ENCODE measurements at places on chromosomes 11 and 22.

DNA sequence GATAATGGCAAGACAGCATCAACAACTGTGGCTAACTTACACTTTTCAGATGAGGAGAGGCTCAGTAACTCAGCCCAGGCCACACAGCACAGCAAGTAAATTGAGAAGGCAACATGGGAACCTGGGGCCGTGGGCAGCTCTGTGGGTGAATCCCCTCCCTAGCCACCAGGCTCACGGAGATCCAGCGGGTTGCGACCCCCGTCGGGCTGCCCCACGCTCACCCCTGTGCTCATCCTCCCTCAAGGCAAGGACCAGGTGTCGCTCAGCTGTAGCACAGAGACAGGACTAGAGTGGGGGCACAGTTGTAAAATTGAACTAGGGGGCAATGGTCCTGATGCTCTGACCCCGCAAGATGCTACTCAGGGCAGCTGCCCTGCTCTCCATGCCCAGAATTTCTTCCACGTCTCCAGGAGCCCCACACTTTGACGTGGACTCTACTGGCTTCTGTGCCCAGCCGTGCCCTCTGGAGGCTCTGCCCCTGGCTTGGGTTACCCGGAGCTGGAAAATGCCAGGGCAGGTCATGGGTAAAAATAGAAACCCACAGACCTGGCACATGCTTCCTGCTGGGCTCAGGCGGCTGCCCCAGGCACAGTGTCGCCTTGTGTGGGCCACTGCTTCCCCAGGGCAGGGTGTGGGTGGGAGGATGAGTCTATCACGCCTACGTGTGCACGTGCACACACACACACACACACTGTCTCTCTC, 9.0 kb downstream of the TUBA8 start:
- no peak for DNase-seq

DNA sequence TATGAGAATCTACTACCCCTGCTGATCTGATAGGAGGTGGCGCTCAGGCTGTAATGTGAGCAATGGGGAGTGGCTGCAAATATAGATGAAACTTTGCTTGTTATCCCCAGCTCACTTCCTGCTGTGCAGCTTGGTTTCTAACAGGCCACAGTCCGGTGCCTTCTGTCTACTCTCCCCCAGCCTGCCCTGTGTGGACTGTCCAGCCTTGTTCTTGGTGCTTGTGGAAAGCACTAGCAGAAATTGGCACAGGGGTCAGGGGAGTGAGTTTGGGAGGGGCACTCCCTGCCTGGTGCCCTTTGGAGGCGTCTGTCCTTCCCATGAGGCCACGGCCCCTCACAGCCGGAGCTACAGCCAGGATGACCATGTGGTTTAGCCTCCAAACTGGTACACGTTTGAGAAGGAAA, 14.3 kb downstream of the MOV10L1 start:
- DNase-seq: no peak

- DNase-seq: peak; percentile 65
Observed at GRCh38 chr22:38868886-38869381, 3.1 kb downstream of the CBX6 start.

GRCh38 chr11:109864834-109865547, 228.2 kb upstream of the ZC3H12C start:
- no peak for DNase-seq

DNA sequence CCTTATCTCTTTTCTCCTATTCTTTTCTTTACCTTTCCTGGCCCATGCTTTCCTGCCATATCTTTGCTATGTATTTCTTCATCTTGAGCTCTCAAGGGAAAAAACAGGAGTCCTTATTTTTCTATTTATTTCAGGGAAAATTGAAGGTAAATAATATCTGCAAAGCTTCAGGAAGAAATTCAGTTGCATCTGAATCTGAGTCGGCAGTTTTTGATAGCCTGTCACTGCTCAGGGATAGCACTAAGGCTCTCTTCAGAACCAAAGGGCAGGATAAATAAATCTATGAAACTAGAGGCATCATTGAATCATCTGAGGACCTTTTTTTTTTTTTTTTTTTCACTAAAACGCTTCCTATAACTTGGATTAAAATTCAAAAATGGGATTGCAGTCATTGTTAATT, 288.9 kb downstream of the TMEM135 start:
- DNase-seq: no peak

GRCh38 chr22:41574847-41575381, 14.1 kb downstream of the CSDC2 start:
- no peak for DNase-seq

GRCh38 chr22:49255741-49256318, 571.8 kb downstream of the BRD1 start:
- DNase-seq: no peak

DNA sequence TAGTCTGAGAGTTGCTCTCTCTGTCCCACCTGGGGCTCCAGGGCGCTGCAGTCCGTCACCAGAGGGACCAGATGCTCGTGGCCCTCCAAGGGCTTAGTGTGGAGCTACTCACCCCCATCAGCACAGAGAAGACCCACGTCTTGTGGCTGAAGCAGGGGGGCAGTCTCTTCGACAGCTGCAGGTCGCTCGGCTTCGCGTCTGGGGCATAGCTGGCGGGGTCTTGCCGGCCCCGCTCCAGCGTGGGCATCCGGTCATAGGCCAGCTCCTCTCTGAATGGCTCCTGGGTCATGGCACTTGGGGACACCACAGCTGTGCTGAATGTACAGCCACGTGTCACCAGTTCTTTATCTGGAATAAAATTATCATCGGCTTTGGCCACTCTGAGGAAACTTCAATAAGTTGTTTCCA, 608 bp downstream of the MLC1 start:
- no peak for DNase-seq

Measured in renal pelvis (tissue), 12 donors.